ENCODE measurements at places on chromosomes 5 and 9. TPM values are rescaled to one million over a fixed set of nuclear protein-coding genes. Genes with fewer than 3 reads are reported as not detected.

GRCh38 chr5:33080287-33080686 lies 360.5 kb upstream of the TARS1 start:
- no peak for DNase-seq

GRCh38 chr5:69276422-69277174 lies 41.9 kb downstream of the CDK7 start:
- no peak for DNase-seq

DNA sequence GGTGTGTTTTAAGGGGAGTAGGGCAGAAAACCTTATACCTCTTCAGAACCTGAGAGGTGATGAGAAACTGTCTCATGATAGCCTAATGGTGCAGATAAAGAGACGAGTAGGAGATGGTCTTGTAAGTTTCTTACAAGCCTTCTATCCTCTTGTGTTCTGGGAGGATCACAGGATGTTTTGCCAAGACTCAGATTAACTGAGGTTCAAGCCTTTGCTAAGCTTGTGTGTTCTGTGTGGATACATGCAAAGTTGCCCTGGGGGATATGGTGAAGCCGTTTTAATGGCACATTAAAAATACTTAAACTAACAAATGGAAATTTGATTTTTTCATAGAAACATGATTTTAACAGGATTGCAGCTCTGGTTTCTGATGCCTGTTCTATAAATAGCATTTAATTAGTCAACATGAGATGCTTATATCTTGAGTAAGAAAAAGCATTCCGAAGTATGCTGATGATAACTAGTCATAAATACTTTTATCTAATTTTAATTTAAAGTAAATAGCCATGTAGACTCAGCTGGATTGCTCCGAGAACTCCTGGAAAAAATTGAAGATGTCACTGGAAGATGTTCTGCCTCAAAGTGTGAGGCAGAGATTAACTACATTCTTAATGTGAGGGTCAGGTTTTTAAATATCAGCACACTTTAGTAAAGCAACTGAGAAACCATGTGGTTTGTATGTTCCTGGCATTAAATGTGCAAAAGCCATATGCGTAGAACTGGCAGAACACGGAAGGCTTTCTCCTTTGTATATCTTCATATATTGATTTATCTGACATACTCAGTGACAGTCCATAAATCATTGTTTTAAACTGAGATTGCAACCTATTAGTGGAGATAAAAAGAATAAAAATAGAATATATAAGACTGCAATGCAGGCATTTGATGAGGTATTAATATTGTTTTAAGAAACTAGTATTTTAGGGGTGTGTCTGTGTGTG lies 53.7 kb downstream of the IPO11 start:
- DNase-seq, result no peak

DNA sequence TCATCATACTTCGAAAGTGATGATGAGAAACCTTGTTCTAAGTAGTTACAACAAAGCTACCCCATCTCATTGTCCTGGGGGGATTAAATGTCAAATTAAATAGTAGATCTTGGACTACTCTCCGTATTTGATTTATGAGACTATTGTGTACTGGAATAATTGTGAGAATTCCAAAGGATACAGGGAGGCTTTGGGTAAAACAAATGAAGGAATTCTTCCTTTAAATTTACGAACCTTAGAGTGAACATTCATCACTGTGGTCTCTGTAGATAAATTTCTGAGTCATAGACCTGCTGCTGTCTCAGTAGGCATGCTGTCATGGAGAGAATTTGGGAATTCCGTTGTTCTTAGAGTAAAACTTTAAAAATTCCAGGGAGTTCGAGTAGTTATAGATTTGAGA lies 836.2 kb downstream of the DNAH5 start:
- DNase-seq, result no peak

- no peak for DNase-seq
These were observed 433.5 kb downstream of the KIAA0825 start for GRCh38 chr5:94184870-94185269.

DNA sequence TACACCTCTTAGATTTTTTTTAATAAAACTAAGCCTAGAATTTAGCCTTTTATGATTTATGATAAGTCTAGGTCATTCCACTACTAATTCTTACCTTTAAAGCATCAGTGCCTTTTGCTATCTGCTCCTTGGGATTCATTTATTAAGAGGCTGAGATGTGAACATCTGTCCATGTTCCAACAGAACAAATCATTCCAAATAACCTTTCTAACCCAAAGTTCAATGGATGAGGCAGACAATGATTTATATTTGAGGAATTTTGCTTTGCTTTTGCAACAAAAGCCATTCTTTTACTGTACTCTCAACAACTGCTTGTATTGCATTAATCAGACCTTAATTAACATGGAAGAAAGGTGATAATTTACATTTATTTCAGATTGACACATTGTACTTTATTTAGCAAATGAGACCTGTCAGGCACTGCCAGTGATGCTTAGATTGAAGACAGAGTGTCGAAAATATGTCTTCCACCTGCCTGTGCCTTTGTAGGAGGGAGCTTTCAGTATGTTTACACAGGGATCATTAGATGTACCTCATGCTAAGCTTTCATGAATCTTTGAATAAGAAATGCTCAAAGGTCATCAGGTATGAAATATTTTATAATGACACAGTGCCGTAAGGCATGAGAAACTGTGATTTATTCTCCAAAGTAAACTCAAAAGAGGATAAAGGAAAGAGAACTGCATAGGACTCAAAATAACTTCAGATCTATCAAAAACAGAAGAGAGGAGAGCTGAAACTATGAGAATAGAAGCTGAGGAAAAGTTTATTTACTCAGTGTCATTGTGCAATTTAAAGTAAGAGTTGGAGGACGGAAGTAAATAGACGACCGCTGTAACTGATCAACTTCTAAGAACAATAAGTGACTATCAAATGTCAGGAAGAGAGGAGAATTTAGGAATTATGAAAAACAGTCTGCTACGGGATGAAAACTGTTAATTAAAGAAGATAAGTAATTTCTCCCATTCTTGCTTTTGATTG lies 36.7 kb upstream of the IZUMO3 start:
- no peak for DNase-seq

DNA sequence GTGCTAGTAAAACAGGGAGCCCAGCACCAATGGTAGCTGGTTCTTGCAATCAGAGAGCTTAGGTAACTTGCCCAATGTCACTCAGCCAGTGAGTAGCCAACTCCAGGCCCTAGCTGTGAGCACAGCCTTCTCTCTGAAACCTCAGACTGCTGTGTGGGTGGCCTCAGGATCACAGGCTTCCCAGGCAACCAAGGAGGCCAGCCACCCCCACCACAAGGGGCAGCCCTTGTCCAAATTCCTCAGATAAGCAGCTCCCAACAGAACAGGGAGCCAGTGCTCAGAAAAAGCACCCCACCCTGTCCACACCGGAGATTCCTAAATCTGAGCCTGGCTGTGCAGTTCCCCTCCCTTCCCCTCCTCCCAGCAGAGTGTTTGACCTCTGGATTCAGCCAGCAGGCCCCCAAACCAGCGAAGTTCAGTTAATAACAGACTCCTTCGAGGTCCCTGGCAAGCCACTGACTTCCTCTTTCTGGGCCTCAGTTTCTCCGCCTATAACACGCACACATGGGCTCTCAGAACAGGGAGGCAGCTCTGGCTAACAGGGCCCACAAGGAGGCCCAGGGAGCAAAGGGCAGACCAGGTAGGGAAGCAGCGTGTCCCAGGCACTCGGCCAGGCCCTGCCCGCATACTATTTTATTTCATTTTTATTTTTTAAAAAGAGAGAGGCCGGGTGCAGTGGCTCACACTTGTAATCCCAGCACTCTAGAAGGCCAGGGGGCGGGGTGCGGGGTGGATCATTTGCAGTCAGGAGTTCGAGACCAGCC lies 2.7 kb downstream of the EEIG1 start:
- no peak for DNase-seq

GRCh38 chr9:37760416-37761161 lies 7.0 kb downstream of the TRMT10B start:
- DNase-seq, result no peak

- no peak for DNase-seq
These were observed 1.4 kb downstream of the ERGIC1 start for GRCh38 chr5:172835290-172835993.

GRCh38 chr5:181235689-181236366 lies 7.9 kb downstream of the RACK1 start:
- no peak for DNase-seq

- no peak for DNase-seq
These were observed 57.5 kb downstream of the HMGCS1 start for GRCh38 chr5:43255704-43256103.

DNA sequence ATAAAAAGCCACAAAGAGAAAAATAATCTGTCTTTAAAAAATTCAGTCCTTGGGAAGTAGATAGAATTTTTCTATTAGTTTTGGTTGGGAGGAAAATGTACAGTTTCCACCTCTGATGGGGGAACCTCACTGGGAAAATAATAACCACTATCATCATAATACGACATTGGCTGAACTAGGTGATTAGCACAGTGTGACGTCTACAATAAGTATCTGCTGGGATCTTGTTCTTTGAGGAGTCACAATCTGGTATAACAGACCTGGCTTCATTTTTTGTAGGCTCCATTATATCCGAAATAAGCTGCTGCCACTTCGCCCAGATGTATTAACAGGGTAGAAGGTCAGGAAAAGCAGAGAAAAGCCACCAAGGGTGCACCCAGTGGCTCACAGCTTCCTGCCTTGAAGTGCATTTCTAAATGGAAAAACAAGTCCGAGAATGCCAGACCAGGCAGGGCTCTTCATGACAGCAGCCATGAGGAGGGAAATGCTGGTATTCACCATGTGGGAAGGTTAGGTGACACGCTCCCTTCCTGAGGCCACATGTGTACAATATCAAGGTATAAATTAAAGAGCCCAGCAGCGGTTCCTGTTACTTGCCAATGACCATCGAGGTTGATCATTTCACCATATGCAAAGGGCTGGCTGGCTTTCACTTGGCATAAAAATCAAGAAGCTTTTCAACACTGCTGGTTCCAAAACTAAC lies 152.8 kb downstream of the PRELID2 start:
- DNase-seq, result no peak

DNA sequence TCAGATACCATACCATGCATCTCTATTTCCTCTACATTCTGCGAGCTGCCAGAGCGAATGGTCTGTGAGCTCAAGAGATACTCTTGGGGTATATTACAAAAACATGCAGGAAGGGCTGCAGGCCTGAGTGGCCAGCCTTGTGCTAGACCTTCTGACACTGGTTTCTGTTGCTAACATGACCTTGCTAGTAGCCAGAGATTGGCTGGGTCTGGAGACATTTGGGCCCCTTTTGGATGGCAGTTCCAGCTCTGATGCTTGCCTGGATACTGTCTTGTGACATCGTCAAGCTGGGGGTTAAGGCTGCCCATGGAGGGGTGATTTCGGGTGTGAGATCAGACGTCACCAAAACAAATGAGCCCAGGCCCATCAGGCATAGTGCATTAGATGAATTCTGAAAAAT lies 56.1 kb upstream of the FSTL4 start:
- DNase-seq, result no peak

- no peak for DNase-seq
These were observed 543 bp downstream of the ST8SIA4 start for GRCh38 chr5:100902440-100903038.

- DNase-seq, result no peak
These were observed 49.8 kb downstream of the FGF1 start for GRCh38 chr5:142636093-142636492.

DNA sequence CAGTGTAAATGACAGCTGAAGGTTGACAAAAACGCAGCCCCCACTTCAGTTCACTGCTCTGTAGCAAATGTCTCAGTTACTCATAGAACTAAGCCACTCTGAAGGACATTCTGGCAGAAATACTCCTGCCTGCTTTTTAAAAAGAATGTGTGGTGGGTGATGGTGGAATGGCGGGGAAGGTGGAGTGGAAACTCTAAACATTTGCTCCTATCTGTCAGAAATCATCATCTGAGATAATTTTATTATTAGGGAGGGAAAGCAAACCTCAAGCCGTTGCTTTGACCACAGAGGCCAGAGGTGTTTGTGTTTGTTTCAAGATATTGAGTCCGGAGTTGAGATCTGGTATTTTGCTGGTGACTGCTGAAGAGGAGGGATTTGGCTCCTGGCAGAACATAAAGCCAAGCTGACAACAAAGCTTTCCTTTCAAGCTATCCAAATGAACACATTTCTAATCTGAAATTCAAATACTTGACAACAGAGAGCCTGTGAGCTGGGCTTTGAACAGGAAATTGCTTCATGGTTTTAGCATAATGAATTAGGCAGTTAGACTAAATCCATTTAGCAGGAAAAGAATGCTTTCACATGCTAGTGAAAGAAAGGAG lies 362.7 kb downstream of the CSNK1G3 start:
- DNase-seq, result no peak

DNA sequence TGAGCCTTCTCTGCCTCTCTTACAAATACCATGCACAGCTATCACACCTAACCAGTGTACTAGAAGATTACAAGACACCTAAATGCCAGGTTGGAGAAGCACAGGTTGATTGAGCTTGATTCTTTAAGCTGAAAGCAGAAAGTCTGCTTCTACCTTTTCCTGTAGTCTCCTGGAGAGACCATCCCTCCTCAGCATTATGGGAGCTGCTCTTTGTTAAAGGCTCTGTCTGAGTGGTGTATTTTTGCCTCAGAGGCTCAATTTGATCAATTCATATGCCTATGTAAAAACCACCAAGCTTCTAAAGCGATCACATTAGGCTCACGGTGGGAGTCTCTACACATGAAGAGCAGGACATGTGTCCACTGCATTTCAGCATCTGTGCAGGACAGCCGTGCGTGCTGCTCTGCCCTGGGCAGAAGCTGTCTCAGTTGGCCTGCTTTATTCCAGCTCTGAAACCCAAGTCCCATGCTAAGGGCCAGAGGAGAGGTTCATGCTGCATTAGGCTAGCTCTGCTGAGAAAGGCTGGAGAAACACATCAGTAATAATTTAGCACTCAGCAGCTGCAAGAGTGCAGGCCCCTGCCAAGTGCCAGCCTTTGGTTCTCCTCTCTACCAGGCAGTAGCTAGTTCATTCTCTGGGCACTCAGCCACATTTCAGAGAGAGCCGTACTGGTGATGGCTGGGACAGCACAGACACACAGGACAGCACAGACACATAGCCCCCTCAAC lies 41.7 kb downstream of the TMEM167A start:
- no peak for DNase-seq

- DNase-seq, result no peak
These were observed 1.2 kb downstream of the ANKRD33B start for GRCh38 chr5:10564838-10565784.

DNA sequence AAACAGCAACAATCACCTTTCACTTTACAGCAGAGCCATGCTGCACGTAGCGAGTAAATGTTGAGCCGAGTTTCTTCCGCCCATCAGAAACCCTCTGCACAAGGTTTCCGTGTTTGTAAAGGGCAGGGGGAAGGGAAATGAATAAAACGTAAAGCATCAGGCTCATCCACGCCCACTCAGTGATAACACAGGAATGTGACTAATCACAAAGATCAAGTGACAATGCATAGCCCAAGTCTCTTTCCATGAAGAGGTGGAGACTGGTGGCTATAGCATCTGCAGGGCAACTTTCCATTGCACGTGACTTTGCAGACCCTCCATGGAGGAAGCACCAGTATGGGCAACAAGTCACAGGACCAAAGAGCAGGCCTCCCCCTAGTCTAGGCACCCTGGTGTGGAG lies 56.6 kb downstream of the CAMSAP1 start:
- no peak for DNase-seq

Gene BRIX1
- 96.5 TPM for total RNA-seq

Gene OTP
- total RNA-seq, result not detected

Gene EDIL3
- total RNA-seq, result 39.4 TPM

Gene ACTL7A
- not detected for total RNA-seq

Gene NXNL2
- total RNA-seq, result not detected

Gene GARNL3
- 2.9 TPM for total RNA-seq

Gene UTP15
- 41.0 TPM for total RNA-seq

Gene TAS2R1
- not detected for total RNA-seq

Gene CCL27
- not detected for total RNA-seq

Gene ST8SIA4
- 7.0 TPM for total RNA-seq

Gene SLC31A1
- 68.3 TPM for total RNA-seq
